Osteoblast (primary cell): ENCODE measurements at places on chromosomes 4 and X. TPM values are rescaled to one million over a fixed set of nuclear protein-coding genes. Genes with fewer than 3 reads are reported as not detected.

The TLR3 gene
- 8.0 and 8.8 TPM in 2 replicates for total RNA-seq

The FGD1 gene
- total RNA-seq, result 8.7 and 9.1 TPM in 2 replicates

GRCh38 chr4:38177641-38178391 is 217.6 kb downstream of the PTTG2 start:
- no peak for DNase-seq

GRCh38 chr4:54556051-54556450 is 101.7 kb upstream of the KIT start:
- DNase-seq, result no peak

- DNase-seq, result no peak
Observed at GRCh38 chr4:127775843-127776242, 6.3 kb upstream of the HSPA4L start.

- no peak for DNase-seq
Observed at GRCh38 chrX:43328358-43328946, 327.6 kb upstream of the MAOA start.

- DNase-seq, result no peak
Observed at GRCh38 chr4:159593681-159594080, 490.8 kb downstream of the RAPGEF2 start.
